ENCODE measurements at places on chromosomes 3 and 15.

DNA sequence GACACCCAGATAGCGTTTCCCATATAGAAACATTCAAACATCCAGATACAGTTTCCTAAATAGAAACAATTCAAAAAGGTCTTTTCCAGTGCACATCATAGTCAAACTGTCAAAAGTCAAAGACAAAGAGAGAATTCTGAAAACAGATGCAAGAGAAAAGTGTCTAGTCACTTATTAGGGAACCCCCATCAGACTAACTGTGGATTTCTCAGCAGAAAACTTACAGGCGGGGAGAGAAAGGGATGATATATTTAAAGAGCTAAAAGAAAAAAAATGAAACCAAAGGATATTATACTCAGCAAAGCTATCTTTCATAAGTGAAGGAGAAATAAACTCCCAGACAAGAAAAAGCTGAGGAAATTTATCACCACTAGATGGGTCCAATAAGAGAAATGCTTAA, 22.3 kb upstream of the CX3CR1 start:
- no peak for DNase-seq

DNA sequence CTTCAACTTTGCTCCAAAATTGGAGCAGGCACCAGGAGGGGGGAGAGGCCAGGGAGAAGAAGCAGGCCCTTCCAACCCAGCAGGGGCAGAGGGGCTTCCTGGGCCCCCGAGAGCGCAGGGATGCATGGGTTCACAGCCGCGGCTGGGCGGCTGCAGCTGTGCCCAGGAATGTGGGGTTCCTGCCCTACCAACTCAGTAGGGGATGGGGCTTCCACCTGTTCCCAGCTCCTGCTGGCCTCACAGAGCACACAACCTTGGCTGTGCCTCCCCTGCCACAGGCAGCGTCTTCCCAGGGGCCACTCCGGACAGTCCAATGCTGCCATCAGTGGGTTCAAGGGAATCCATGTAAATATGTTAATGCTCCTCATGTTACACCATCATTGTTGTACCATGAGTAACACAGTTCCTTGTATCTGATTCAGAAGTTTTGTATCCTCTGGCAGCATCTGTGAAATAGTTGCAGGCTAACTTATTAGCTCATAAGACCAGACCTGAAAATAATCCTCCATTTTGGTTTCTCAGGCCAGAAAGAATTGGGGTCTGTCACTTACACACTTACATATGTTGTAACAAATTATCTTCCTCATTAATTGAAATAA, 12.1 kb upstream of the SIAH2 start:
- DNase-seq, result no peak

DNA sequence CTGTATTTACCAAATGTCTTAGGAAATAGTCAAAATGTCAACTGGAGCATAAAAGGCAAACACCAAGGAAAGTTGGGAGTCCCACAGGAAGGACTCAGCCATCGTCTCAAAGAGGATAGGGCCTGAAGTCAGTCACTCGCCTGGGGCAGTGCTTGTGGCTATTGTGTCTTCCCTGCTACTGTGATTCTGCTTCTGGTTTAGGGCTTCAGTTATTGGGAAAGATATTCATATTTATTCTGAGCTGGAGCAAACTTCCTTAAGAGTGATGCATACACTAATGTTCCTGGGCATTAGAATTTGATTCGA, 118.1 kb downstream of the EDEM1 start:
- no peak for DNase-seq

DNA sequence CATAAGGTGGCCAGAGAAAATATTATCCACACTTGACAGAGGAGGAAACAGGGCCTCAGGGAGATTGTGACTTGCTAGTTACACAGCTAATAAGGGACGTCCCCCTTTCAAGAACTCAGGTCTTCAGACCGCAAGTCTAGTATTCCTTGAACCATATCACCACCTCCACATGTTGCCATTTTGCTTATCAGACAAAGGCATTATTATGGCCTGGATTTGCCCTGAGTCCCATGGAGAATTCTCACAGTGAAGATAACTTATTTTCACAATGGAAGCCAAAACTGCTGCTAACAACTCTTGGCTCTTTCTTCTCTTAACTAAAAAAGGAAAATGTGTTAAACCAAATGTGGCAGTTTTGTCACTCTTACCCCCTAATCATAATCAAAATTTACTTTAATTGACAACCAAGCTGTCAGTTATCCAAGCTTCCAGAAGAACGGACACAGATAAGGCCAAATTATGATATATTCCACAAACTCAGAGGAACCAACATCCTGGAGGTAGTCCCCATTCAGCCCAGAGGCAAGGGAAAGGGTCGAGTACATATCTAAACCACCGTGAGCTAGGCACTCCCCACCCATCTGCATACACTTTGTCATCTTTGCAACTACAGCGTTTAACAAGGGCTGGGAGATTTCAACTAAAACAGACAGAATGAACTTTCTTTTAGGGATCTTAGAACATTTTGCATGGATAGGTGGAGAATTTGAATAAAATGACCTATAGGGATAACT, 63.6 kb upstream of the THBS1 start:
- no peak for DNase-seq

DNA sequence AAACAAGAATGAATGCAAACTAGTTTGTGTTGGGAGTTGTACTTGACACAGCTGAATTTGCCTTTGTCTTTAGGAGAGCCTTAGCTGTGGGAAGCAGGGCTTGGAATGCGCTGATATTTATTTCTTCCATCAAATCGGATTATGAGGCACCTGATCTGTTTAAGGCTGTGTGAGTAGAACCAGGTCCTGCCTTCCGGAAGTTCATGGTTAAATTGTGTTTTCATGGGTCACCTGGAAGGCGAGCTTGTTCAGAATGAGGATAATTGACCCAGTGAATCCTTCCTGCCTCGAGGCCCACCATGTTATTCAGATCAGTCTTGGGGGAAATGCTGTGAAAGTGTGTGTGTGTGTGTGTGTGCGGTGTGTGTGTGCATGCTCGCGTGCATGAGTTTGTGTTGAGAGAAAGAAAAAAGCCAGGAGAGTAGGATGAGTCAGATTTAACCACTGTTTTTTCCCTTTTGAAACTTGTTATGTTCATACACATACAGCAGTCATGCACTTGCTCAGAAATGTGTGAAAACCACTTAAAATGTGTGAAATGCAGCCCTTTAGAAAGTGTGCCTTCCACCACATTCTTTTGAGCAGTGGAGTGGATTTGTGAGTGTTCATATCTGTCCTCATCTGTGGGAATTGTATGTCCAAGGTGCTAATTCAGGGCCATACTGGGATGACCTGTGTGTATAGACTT, 36.7 kb downstream of the SMAD3 start:
- no peak for DNase-seq

DNA sequence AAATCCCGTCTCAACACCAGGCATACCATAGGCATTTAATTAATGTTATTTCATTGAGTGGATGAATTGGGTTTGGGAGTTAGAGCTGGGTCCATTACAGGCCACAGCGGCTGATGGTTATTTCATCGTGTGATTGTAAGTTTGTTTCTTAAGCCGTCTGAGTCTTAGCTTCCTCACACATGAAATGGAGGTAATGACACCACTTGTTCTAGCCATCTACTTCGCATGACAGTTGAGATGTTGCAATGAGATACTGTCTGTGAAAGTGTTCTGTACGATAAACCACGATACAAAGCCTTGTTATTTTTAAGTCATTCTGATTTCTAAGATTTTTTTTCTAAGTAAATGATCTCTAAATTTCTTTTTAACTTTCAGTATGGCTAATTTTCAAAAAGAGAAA, 8.6 kb upstream of the TP63 start:
- no peak for DNase-seq

DNA sequence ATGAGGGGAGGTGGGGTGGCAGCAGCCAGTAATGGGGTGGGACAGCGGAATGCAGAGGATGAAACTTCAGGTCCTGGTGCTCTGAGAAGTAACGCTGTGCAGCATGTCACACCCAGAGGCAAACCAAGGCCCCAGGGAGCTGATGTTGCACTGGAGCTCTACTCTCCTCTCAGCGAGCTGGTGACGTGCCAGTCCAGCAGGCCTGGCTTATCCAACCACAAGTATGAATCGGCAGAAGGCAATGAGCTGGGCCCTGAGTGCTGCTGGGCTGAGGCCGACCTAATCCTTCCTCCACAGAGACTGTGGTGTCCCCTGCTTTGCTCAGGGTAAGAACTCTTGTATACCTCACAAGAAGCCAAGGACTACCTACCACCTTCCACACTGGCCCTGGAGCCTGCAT, 30.5 kb downstream of the CD86 start:
- DNase-seq, result no peak

DNA sequence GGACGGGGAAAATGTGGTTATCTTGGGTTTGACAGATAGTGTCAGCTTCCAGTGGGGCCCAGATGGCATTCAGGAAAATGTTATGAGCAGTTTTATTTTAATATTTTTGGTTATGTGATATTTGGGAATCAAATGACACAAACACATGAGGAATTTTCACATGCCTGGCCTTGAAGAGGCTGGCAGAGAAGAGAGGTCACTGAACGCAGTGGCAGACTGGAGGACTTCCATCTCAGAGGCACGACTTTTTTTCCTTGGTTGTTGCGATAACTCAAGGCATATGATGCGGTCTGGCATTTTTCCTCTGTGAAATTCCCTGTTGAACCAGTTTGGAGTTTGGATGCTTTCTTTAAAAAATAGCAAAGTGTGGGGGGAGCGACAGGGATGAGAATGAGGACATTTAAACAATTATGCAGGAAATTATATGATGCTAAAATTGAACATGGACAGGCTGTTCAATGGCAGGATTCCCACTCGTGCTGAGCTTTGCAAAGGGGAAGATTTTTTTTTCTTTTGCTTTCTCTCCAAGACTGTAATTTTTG, 36.9 kb upstream of the ARPP21 start:
- DNase-seq, result no peak

- no peak for DNase-seq
Measured at GRCh38 chr3:59235634-59236012, 185.8 kb upstream of the CFAP20DC start.

- peak; percentile 51 for DNase-seq
Measured at GRCh38 chr3:4866866-4867265, 112.4 kb upstream of the BHLHE40 start.

GRCh38 chr3:194667363-194667762, 4.6 kb downstream of the LSG1 start:
- DNase-seq, result no peak

- DNase-seq, result no peak
Measured at GRCh38 chr3:155188031-155188430, 105.5 kb downstream of the STRIT1 start.

DNA sequence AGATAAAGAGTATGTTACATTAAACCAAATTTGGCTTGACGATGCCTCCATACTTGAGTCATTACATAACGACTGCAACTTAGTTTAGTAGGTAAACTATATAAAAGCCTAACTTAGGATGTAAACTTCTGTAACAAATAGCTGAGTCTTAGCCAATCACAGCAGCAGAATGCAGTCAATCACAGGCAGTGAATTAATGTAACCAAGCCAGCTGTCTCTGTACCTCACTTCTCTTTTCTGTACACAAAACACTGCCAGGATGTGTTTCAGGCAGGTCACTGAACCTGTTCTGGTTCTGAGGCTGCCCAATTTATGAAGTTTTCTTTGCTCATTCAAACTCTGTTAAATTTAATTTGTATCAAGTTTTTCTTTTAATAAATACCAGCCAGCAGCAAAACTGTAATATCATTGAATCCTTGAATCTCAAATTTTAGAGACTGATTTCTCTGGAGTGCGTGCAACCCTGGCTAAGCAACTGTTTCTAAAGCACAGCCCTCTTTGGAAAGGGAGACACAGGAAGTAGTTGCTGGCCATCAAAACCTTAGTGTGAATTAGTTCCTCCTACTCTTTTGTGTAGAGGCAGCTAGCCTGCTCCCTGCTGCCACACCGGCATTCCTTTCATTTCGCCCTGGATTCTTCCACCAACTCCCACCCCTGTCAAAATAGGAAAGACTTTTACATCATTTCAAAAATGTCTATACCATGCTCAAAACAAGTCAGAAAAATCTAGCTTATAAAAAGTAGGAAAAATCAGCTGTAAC, 15.2 kb downstream of the RFTN1 start:
- no peak for DNase-seq

DNA sequence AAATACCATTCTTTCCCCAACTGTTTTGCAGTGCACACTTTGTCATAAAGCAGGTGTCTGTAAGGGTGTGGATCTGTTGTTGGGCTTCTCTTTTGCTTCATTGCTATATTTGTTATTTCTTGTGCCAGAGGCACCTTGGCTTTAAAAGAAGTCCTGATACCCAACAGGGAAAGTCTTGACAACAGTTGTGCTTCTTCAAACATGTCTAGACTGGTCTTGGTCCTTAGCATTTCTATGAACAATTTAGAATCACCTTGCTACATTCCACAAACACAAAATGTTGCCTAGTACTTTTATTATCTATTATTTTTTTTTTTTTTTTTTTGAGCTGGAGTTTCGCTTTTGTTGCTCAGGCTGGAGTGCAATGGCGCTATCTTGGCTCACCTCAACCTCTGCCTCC, 233.7 kb downstream of the SLCO3A1 start:
- DNase-seq, result no peak

- no peak for DNase-seq
Measured at GRCh38 chr3:115704661-115705338, 81.5 kb downstream of the GAP43 start.

GRCh38 chr3:127846576-127846975, 24.3 kb upstream of the MGLL start:
- no peak for DNase-seq

Data from HFF-Myc (cell line).